Foreskin fibroblast (primary cell): ENCODE measurements at places on chromosomes 12 and 14.
A peak's percentile ranks its signal among the peaks of the same experiment; 100 is the strongest.

DNA sequence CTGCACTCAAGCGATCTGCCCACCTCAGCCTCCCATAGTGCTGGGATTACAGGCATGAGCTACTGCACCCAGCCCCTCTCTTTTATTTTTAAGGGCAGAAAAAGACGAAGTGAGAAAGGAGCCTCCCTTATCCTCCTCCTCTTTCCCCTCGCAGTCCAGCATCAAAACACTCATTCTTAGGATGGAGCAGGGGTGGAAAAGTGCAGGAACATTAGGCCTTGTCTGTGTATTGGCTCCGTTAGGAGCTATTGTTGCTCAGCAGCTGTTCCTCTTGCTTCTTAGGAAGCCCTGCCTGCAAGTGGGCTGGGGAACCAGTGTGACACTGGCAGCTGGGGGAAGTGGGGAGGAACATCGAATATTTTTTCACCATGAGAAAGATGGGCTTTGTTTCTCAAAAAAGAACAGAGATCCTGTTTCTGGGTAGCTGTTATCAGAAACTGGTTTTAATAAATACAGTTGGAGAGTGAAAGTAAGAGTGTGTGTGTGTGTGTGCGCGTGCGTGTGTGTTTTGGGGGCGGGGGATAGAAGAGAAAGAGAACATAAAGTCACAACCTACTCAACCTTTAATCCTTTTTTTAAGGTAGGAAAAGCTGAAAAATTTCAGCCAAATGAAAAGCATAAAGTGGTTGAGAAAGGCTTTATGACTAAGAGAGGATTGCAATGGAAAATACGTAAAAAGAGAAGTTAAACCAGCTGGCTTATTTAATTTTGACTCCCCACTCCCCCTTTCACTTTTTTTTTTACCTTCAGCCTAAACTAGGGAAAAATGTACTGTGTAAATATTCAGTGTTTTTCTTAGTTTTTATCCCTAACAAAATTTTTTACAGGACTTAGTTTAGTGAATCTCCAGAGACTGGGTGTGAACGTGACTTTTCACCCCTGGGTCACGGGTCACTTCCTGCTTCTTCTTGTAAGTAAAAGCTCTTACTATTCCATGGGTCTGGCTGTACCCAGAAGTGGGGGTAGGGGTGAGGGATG, 197.2 kb upstream of the PLEKHG7 start:
- DNase-seq, result peak; percentile 35

DNA sequence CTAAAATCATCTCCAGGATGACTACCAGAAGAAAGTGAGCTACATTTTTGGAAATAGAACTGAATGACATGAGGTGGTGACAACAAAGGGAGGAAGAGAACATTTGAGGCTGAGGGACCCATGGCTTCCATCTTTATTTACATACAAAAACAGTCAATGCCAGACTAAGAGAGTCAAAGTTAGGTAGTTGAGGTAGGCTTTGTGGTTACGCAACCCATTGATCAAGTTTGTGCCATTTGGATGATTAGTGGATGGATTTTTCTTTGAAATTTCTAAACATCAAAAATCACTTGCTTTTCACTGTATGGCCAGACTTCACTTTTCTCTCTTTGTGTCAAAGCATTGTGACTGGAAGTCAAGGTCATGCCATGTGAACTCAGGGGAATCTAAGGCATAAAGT, 22.9 kb downstream of the ASCL1 start:
- no peak for DNase-seq

DNA sequence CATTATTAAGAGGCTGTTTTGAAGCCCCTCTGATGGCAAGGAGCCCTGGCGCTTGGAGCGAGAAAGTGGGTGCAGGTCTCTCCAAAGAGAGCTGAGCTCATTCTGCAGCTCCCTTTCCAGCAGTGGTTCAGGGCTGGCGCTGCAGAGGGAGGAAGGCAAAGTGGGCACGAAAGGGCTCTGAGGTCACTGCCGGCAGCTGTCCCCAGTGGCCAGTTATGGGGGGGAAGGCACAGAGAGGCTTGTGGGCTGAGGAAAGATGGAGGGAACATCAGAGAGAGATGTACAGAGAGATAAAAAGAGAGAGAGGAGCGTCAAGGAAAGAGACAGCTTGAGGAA, 75.2 kb upstream of the TBX5 start:
- peak; percentile 42 for DNase-seq

DNA sequence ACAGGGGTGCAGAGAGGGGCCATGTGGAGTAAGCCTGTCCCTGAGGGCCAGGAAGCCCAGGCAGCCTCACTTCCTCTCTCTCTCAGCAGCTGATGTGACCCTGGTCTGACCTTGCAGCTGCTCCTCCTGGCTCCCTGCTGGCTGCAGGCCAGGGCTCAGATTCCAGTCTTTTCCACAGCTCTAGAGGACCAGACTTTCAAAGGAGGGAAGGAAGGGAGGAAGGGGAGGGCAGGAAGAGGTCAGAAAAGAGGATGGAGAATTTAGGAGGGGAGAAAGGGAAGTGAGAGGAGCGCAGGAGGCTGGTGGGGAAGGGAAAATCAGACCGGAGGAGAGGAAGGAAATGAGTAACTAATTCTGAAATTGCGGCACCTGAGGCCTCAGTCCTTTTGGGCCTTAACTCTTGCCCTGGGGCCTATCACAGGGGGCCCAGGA, 40.9 kb upstream of the VASH1 start:
- DNase-seq, result peak; percentile 50

DNA sequence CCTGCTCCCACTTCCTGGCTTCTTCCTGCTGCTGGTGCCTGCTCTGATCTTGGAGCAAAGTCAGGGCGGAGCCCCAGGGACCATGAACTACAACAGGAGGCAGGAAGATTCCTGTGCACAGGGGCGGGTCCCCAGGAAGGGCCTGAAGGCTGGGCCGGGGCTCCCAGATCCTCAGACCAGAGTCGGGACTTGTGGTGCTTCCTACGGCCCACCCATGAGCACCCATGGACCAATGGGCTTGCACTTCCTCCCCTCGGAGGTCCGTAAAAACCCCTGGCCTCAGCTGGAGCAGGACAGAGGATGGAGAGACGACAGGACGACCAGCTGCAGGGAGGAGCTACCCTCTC, 1287.1 kb downstream of the TMEM121 start:
- DNase-seq, result no peak

- no peak for DNase-seq
Measured at GRCh38 chr14:22382955-22383354, 206.1 kb downstream of the DAD1 start.
